ENCODE measurements at places on chromosomes 2 and 18.

DNA sequence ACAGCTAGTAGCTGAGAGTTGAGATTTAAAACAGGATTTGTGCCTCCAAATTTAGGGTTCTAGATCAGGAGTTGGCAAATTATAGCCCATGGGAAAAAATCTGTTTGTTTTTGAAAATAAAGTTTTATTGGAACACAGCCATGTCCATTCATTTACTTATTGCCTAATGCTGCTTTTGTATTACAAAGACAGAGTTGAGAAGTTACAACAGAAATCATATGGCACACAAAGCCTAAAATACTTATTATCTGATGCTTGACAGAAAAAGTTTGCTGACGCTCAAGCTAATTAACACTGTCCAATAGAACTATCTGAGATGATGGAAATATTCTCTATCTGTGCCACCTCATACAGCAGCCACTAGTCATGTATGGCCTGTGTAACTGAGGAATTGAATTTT is 229.1 kb upstream of the RASGRP3 start:
- no peak for DNase-seq

- DNase-seq, result no peak
These were observed 36.4 kb downstream of the CFAP221 start for GRCh38 chr2:119580550-119581072.

DNA sequence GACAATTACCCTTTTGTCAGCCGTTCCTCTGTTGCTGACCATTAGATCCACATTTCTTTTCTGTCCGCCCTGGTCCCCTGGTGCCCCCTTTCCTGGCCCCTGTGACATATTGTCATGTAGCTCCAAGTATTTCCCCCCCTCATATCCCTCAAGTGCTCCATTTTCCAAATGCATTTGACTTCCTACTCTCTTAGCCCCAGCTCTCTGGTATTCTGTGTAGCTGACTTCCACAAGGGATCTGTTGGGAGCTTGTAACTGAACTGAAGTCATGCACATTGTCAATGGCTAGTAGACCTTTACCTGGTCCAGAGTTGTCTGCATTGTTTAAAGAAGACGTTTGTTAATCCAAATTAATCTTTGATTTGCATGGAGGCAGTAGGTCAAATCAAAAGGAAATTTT is 34.8 kb downstream of the LIPG start:
- DNase-seq, result no peak

- DNase-seq, result no peak
These were observed 10.4 kb downstream of the GAREM1 start for GRCh38 chr18:32460171-32460731.

DNA sequence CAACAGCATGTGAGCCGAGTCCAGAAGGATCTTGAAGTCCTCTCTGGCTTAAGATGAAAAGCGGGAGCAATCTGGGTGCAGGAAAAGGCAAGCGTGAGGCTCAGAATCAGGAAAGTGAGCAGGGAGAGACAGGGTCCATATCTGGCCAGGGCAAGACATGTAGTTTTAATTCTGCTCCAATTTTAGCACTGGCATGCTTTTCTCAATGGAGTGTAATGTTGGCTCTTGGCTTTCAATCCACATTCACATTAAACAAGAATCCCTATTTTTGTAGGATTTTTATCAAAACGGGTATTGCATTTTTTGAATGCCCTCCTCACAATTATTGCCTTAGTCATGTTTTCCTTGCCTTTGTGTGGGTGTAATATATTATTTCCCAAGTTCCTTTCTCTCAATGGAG is 6.0 kb downstream of the SPATA3 start:
- DNase-seq, result no peak

DNA sequence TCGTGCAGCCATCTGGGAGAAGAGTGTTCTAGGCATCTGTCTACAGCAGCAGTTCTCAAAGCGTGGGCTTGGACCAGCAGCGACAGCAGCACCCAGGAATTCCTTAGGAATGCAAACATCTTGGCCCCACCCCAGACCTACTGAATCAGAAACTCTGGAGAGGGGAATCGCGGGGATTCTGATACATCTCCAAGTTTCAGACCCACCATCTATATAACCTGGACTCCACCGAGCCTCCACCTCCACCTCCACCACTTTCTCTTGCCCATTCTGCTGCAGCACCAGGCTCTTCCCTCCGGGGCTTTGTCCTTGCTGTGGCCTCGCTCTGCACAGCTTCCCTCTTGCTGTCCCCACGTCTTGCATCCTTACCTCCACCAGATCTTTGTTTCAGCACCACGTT is 256.4 kb downstream of the BCL2 start:
- no peak for DNase-seq

DNA sequence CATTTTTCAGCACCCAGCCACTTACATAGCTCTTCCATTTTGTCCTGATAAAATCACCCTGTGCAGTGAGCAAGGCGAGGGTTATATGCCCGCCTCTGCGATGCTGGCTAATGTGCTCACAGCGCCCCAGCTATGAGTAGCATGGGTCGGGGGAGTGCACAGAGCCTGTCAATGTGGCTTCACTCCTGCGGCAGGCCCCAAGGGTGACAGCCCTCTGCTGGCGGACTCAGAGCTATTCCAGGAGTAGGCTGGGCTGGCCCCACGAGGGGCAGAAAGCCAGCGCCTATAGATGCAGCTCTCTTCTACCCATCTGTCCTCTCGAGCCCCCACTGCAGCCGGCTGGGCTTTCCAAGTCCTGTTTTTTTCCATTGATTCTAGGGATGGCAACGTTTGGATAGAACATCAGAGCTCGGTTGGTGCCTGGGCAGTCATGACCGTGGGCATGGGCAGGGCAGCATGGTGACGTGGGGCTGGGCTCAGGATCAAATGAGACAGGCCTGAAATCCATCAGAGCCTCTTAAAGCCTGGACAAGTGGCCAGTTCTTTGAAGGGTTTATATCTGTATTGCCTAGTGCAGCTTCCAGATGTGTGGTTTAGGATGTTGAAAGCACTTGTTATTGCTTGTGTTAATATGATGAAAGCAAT is 134.7 kb downstream of the MCFD2 start:
- DNase-seq, result no peak

DNA sequence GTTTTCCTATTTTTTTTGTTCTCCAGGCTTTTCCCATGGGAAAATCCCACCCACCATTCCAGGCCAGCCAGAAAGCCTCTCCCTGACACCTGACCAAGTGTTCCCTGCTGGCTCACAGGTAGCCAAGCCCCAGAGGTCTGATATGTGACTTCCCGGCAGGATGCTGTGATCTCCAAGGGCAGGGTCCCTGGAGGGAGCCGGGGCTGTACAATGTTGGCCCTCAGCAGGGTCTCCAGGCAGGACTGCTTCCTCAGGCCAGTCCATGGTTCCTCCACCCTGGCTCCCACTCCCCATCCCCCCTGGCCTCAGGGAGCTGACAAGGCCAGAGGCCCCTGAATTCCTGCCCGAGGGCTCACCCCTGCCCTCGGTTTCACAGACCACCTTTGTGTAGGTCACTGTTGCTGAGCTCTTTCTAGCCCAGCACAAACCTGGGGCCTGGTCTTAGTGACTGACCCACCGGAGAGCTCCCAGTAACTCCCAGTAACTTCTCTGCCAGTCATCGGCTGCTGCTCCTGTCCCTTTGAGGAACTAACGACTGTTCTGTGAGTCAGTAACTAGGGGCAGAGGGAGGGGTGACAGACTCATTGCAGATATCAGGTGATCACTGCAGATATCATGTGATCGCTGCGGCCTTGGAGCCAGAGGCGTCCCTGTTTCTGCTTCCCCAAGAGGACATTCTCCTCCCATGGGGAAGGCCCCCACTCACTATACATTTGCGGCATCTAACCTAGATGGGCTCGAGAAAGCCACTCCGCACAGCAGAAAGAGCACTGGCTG is 38.7 kb downstream of the SDC1 start:
- DNase-seq, result no peak

- DNase-seq, result no peak
These were observed 57.1 kb upstream of the ITGB6 start for GRCh38 chr2:160257041-160257742.

- no peak for DNase-seq
These were observed 15.7 kb downstream of the ERMN start for GRCh38 chr2:157309878-157310277.

DNA sequence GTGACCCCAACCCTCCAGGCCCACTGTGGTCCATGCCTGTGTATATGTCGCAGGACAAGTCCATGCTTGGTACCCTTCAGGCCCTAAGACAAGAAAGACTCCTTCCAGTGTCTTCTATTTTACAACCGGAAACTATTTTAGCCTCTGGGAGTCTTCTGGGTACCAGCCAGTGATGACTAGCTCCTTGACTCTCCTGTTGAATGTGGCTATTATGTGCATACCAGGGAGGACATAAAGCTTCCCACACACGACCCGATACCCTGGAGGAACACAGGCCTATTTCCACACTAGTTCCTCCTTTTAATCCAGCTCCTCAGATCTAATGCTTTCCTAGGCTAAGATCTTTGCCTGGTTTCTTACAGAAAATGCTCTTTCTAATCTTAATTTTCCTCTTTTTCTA is 178.1 kb downstream of the NCKAP5 start:
- no peak for DNase-seq

GRCh38 chr2:176639016-176639343 is 369.7 kb downstream of the MTX2 start:
- DNase-seq, result no peak

GRCh38 chr2:129439406-129440302 is 539.8 kb upstream of the RAB6C start:
- no peak for DNase-seq

DNA sequence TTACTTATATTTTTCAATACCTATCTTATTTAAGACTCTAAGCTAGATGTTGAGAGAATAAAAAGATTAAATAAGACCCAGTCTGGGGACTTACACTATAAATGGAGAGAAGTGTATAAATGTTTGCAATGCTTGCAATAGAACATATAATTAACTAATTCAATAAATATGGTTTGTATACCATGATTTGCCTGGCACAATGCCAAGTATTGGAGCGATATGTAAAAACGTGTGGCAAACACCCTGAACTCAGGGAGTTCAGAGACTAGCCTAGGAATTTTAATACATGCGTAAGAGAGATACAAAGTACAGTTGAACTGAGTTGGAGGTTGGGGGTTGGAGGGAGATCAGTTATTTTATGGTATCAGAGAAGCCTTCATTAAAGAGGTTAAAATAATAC is 251.8 kb upstream of the DDX18 start:
- no peak for DNase-seq

- no peak for DNase-seq
These were observed 125.5 kb downstream of the MC4R start for GRCh38 chr18:60247103-60247502.

GRCh38 chr2:27723372-27724144 is 48.0 kb upstream of the MRPL33 start:
- DNase-seq, result no peak

DNA sequence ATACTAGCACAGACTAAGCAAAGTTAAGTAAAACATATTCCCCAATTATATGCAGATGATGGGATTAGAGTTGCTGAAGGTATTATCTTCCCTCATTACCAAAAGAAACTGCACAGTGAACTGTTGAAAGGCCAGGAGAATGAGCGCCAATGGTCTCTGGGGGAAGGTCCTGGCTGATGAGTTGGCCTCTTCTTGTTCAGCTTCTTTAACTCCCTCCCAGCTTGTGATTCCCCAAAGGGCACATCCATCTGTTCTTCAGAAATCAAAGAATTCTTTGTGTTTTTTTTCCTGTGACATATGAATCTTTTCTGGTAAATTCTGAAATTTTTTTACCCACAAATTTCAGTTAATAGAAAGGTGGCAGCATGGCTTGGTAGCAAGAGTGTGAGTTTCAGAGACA is 667.6 kb downstream of the CNTNAP5 start:
- DNase-seq, result no peak

- no peak for DNase-seq
These were observed at the start of gene HMSD for GRCh38 chr18:63949068-63949737. TSS of gene HMSD (plus strand) at chr18:63949301. CDS start at chr18:63953456, 4,155 bp downstream.

DNA sequence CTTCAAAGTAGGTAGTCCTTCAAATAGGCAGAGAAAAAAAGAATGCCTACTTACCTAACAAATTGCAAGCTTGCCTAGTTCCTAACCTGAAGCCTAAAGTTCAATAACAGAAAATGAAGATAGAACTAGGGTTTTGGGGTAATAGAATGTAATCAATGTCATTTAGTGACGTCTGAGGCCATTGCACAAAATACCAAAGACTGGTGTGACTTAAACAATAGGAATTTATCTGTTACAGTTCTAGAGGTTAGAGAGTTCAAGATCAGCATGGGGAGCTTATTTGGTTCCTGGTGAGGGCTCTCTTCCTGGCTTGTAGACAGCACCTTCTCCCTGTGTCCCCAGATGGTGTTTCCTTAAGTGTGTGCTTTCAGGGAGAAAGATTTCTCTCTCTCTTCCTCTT is 4.7 kb upstream of the NPC1 start:
- DNase-seq, result no peak

- no peak for DNase-seq
These were observed 181.7 kb upstream of the SH3BP4 start for GRCh38 chr2:234770031-234770506.

GRCh38 chr2:32752952-32753351 is 125.1 kb downstream of the TTC27 start:
- DNase-seq, result no peak

GRCh38 chr18:24019641-24020331 is 5.2 kb downstream of the TTC39C start:
- no peak for DNase-seq

All from stimulated activated CD4-positive, alpha-beta T cell treated with anti-CD3 and anti-CD28 coated beads, Interleukin-1b, Interleukin-23, amount 100 ng/mL, for 1 hour (primary cell).